ENCODE measurements at places on chromosomes 1 and 21. TPM values are rescaled to one million over a fixed set of nuclear protein-coding genes. Genes with fewer than 3 reads are reported as not detected.

DNA sequence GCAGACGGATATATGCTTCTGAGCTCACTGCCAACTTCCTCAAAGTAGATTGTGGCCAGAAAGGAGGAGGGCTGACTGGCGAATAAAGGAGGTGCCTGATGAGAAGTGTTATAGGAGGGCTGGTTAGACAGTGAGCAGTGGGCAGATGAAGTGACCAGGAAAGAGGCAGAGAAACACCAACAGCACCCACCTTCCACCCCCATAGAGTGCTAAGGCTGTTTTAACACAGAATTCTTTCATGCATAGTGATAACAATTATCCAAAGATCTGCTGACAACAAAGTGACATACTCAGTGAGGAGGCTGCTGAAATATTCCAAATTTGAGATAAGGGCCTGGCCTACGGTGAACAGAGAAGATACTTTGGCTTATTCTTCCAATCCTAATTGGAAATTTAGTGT lies 21.2 kb upstream of the MTR start:
- H3K36me3 ChIP-seq = no peaks in the 10 kb centered on the region
- no peak overlapping the region for H3K4me3 ChIP-seq
- H3K4me1 ChIP-seq = no peaks in the 10 kb centered on the region
- H3K27me3 ChIP-seq = no peaks in the 10 kb centered on the region
- DNase-seq = no peak

MAP10 gene
- 2.7 TPM for total RNA-seq

GRCh38 chr1:75366595-75366994 lies 232.4 kb downstream of the LHX8 start:
- H3K27me3 ChIP-seq = no peaks in the 10 kb centered on the region
- no peaks in the 10 kb centered on the region for H3K4me1 ChIP-seq
- no peak overlapping the region for H3K4me3 ChIP-seq
- no peak overlapping the region for H3K27ac ChIP-seq
- no peak for DNase-seq

DNA sequence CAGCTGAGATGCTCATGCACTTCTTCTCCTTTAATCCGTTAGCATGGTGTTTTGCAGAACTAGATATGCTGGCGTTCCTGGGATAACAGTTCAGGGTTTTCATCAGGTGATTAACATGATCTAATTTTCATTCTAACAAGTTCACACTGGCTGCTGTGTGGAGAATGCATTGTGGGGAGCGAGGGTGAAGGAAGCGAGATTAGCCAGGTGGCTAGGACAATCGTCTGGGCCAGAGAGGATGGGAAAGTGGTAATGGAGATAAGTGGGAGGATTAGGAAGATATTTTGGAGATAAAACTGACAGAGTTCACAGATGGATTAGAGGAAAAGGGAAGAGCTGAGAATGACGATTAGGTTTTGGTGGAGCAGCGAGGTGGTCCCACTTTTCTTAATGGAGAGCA lies 138.1 kb upstream of the MAGI3 start:
- no peak overlapping the region for H3K4me3 ChIP-seq
- H3K27ac ChIP-seq = no peak overlapping the region
- no peaks in the 10 kb centered on the region for H3K27me3 ChIP-seq
- DNase-seq = no peak
- H3K4me1 ChIP-seq = no peaks in the 10 kb centered on the region

DNA sequence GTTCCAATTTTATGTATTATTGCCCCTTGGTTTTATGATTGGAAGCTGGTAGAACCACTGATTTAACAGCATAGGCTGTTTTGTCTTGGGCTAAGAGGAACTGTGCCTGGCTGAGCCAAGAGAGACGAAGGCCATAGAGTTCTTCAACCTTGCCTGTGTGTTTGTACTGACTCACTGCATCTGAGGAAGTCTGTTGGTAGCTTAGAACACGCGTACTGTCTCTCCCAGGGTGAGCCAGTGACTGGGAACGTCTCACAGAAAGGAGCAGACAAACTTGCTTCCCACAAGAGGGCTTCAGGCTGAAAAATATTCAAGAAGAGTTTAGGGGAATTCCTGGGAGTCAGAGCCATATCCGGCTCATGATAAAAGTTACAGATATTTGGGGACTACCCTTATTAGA lies 14.9 kb downstream of the TMEM51 start:
- H3K4me1 ChIP-seq = no peaks in the 10 kb centered on the region
- no peaks in the 10 kb centered on the region for H3K27me3 ChIP-seq
- DNase-seq = no peak
- no peak overlapping the region for H3K4me3 ChIP-seq
- no peaks in the 10 kb centered on the region for H3K36me3 ChIP-seq
- no peak overlapping the region for H3K27ac ChIP-seq

GRCh38 chr1:169240449-169241232 lies 127.0 kb downstream of the NME7 start:
- no peaks in the 10 kb centered on the region for H3K36me3 ChIP-seq
- H3K4me3 ChIP-seq = no peak overlapping the region
- H3K27ac ChIP-seq = no peak overlapping the region
- no peak for DNase-seq
- H3K27me3 ChIP-seq = no peaks in the 10 kb centered on the region
- H3K4me1 ChIP-seq = peaks cover 1% of the 10 kb centered on the region

SPRR2G gene
- total RNA-seq = not detected

GRCh38 chr1:208045463-208046260 lies 134.7 kb upstream of the CD34 start:
- no peak for DNase-seq
- H3K27me3 ChIP-seq = no peaks in the 10 kb centered on the region
- H3K4me3 ChIP-seq = no peak overlapping the region

- no peak overlapping the region for H3K27ac ChIP-seq
- no peaks in the 10 kb centered on the region for H3K27me3 ChIP-seq
- H3K36me3 ChIP-seq = no peaks in the 10 kb centered on the region
- no peak for DNase-seq
Observed at GRCh38 chr1:162627662-162628296, 4.5 kb upstream of the DDR2 start.

- peak overlapping the region; percentile 12 for H3K4me3 ChIP-seq
- no peaks in the 10 kb centered on the region for H3K36me3 ChIP-seq
- DNase-seq = peak; percentile 35
- H3K4me1 ChIP-seq = peaks cover 5% of the 10 kb centered on the region
- H3K27me3 ChIP-seq = no peaks in the 10 kb centered on the region
Observed at GRCh38 chr1:172390683-172391551, 29.6 kb upstream of the C1orf105 start.

MTHFR gene
- 41.2 TPM for total RNA-seq

GRCh38 chr1:6359216-6360116 lies 34.1 kb downstream of the ACOT7 start:
- peaks cover 15% of the 10 kb centered on the region for H3K4me1 ChIP-seq
- H3K36me3 ChIP-seq = no peaks in the 10 kb centered on the region
- peak overlapping the region; percentile 79 for H3K27ac ChIP-seq
- H3K4me3 ChIP-seq = no peak overlapping the region
- DNase-seq = peak; percentile 77

DNA sequence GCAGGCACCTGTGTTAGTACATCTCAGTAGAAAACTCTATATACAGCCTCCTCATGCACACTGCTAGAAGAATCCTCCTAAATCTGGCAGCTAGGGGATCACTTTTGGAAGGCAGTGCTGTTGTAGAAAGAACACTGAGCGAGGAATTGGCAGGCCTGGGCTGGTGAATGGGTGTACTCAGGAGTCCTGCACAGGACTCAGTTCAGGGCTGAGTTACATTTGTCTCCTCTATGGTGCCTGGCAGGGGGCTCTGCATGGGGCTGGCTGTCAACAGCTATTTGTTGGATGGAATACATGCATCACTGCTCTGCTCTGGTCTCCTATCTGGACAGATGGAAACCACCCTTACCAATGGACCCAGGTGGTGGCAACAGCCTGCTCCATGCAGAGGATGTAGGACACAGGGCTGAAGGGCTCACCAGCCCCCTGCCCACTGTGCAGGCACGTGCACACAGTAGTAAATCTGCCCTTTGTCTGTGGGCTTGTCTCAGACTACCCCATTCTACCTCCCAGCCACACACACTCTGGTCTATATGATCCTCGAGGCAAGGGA lies 74.2 kb downstream of the LRIG2 start:
- no peak overlapping the region for H3K27ac ChIP-seq
- H3K4me1 ChIP-seq = peaks cover 5% of the 10 kb centered on the region
- no peaks in the 10 kb centered on the region for H3K36me3 ChIP-seq
- H3K4me3 ChIP-seq = no peak overlapping the region
- H3K27me3 ChIP-seq = no peaks in the 10 kb centered on the region
- no peak for DNase-seq

C8A gene
- total RNA-seq = not detected

ATP6V1G3 gene
- not detected for total RNA-seq

DNA sequence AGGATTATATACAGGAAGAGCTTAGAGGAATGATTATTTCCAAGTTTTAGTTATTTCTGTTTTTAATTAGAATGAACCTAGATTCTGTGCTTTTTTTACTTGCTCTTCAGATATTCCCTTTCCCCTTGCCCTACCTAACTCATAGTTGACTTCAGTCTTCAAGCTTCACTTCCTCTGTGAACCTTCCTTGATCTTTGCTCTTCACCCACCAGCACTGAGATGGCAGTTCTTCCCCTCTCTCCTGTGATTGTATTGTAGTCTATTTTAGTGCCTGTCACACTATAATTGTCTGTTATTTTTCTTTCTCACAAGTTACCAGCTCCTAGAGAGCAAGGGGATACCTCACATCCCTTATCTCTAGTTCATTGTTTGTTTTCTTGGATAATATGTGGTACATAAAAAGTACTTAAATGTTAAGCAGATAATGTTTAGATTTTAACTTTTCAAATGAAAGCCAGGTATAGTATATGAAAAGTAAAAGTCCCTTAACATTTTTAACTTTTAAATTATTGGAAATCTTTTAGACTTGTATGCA lies 33.2 kb downstream of the KCTD3 start:
- DNase-seq = no peak
- no peaks in the 10 kb centered on the region for H3K4me1 ChIP-seq
- H3K36me3 ChIP-seq = no peaks in the 10 kb centered on the region
- no peak overlapping the region for H3K4me3 ChIP-seq

GRCh38 chr1:160837558-160838205 lies 25.0 kb downstream of the CD244 start:
- DNase-seq = no peak
- H3K27me3 ChIP-seq = no peaks in the 10 kb centered on the region
- H3K36me3 ChIP-seq = no peaks in the 10 kb centered on the region
- H3K4me1 ChIP-seq = peaks cover 4% of the 10 kb centered on the region

DNA sequence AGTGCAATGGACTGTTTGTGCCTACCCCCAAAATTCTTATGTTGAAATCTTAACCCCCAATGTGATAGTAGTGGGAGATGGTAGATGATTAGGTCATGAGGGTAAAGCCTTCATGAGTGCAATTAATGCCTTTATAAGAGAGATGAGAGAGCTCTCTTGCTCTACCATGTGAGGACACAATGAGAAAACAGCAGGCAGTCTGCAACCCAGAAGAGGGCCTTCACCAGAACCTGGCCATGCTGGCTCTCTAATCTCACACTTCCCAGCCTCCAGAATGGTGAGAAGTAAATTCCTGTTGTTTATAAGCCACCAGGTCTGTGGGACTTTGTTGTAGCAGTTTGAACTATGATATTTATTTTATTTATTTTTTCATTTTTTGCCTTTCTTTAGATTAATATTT lies 21.0 kb downstream of the RYR2 start:
- no peak for DNase-seq
- no peak overlapping the region for H3K27ac ChIP-seq
- H3K4me1 ChIP-seq = no peaks in the 10 kb centered on the region
- no peaks in the 10 kb centered on the region for H3K36me3 ChIP-seq

Measured in ovary (tissue), 10 donors.